ENCODE measurements at places on chromosomes 3 and 15. TPM values are rescaled to one million over a fixed set of nuclear protein-coding genes. Genes with fewer than 3 reads are reported as not detected.
A peak's percentile ranks its signal among the peaks of the same experiment; 100 is the strongest.

The USP3 gene
- 38.0 TPM for total RNA-seq

The OR5K2 gene
- total RNA-seq, result not detected

The DPPA2 gene
- not detected for total RNA-seq

The TM4SF18 gene
- total RNA-seq, result 0.03 TPM

The CSNK1G1 gene
- 15.0 TPM for total RNA-seq

The CYP1A2 gene
- total RNA-seq, result not detected

The SOX14 gene
- total RNA-seq, result not detected

The ADGRG7 gene
- not detected for total RNA-seq

The TLR9 gene
- not detected for total RNA-seq

The DUOXA2 gene
- total RNA-seq, result not detected

- DNase-seq, result no peak
Measured at GRCh38 chr3:192848371-192849233, 69.1 kb downstream of the MB21D2 start.

GRCh38 chr3:40055956-40056355 lies 246.5 kb downstream of the MYRIP start:
- no peak for DNase-seq

DNA sequence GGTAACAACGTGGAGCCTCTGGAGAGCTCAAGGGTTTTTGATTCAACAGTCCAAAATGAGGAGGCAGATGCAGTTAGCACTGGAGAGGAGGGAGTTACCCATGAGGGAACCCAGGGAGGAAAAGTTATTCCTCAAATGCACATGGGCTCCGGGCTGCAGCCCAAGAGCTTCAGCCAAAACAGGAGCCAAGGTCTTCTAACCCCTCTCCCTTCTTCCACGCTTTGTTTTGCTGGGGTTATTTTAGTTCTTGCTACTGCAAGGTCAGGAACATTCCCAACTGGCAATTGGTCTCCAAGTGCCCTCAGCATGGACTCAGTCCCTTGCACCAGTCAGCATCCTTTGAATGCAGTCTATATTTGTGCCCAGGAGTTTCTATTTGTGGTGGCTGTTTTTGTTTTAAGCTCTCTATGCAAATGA lies 90.0 kb downstream of the TGFBR2 start:
- DNase-seq, result no peak

- DNase-seq, result peak; percentile 61
Measured at GRCh38 chr3:134371542-134372324, 2.5 kb downstream of the AMOTL2 start.

DNA sequence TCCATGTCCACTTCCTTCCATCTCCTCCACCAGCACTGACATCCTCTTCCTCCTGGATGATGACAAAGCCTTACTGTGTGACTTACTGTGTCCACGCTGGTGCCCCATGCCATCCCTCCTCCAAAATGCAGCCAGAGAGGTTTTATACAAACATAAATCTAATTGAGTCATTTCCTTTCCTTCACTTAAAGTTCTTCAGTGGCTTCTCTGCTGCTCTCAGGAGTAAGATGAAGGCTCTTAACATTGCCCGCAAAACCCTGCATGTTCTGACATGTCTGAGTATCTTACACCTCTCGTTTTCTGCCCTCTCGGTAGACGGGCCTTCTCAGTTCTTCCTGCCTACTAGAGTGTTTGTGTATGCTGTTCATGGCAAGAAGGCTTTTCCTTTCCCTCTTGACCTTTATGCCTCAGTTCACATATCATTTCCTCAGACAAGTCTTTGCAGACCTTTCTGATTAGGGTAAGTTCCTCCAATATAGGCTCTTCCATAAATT lies 175.5 kb downstream of the CFAP20DC start:
- peak; percentile 93 for DNase-seq

DNA sequence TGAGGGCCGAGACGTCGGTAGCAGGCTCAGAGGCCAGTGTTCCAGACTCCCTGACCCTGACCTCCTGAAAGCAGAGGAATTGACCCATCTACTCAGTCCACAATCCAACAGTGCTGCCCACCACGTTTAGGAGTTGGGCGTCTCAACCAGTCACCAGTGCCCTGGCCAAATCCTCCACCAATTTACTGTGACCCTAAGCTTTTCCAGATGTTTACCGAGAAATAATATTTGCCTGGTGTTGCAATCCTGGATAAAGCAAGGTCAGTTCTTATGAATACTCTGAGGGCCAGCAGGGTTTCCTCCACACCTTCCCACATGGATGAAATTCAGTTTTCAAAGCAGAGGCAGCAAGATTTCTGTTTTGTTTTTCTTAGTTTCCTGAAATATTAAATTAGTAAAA lies 7.5 kb upstream of the APOD start:
- DNase-seq, result no peak

DNA sequence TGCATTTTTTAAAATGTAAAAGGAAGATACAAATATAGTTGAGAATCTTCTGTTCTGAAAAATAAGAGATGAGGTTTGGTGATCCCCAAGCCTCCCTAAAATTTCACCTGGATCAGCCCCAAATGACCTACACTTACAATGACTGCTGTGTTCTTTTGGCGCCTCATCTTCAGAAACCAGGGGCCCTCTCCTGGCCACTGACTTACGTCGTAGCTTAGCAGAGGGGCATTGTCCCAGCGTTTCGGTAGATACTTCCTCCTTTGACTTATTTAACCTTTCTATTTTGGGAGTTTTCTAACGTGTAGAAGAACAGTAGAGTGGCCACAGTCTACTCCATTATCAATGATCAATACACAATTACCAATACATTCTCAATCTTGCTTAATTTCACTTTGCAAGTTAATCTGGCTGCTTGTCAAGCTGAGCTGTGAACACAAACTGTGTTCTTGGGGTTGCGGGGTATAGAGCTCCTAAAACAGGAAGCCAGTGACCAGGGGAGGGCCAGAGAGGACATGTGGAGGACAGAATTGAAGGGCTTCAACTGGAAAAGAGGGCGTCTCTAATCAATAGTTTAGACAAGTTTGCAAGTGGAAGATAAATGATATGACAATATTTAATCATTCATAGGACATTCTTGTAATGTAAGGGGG lies 419.5 kb downstream of the LPP start:
- no peak for DNase-seq

DNA sequence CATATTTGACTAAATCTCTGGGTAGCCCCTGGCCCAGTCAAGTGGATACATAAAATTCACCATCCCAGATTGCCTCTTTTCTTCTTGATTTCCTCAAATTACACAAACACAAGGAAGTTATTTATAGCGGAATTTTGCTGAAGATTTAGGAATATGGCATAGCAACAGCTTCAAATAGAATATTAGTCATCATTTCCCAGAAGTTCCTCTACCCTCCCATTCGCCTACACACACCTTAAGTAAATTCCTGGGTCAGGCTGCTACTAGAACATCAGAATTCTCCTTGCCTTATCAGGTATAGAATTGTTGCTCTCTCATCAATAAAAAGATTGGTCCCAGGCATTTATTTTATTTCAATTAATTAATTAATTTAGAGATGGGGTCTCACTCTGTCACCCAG lies 31.6 kb downstream of the MESD start:
- no peak for DNase-seq

DNA sequence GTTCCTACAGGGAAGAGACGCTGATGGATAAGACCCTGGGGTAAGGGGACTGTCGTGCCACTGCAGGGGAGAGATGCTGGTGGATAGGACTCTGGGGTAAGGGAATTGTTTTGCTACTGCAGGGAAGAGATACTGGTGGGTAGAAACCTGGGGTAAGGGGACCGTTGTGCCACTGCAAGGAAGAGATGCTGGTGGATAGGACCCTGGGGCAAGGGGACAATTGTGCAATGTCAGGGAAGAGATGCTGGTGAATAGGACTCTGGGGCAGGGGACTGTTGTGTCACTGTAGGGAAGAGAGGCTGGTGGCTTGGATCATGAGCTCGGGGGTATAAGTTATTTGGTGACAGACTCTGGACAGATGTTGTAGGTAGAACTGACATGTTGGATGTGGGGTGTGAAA lies 37.6 kb downstream of the WNT7A start:
- DNase-seq, result no peak

DNA sequence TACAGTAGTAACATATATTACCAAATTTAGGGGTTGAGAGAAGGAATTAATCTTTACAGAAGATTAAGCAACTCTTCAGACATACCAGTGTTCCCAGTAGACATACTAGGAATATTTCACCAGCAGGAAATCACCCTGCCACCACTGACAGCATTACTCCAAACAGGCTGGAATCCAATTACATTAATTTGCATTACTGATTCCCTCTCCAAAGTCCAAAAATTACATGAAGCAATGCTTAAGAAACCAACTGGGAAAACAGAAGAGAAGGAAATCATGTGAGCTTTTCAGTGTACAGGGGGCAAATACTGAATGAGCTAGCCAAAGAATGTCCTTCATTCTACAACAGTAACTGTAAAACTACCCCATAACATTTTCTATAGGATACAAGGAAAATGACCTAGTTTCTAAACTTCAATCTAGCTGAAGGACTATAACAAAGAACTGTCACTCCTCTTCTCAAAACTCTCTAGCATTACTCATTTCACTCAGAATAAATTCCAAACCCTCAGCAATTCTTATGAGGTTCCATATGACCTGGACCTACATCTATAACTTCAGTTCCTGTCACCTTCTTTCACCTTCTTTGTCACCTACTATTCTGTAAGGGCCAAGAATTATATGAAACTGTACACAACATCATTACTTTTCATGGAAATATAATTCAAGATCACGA lies 72.7 kb downstream of the INO80 start:
- no peak for DNase-seq

GRCh38 chr3:67635257-67635656 lies 19.2 kb downstream of the SUCLG2 start:
- peak; percentile 92 for DNase-seq

GRCh38 chr3:70281663-70282062 lies 30.8 kb downstream of the MDFIC2 start:
- DNase-seq, result peak; percentile 81
